Right cardiac atrium (tissue), 5 donors: ENCODE measurements at places on chromosomes 6 and 20.

GRCh38 chr6:153210083-153210482 is 79.0 kb upstream of the RGS17 start:
- no peak for DNase-seq

GRCh38 chr6:37362101-37362828 is 8.5 kb downstream of the RNF8 start:
- no peak for DNase-seq

GRCh38 chr6:89689732-89690131 is 51.2 kb upstream of the LYRM2 start:
- no peak for DNase-seq

DNA sequence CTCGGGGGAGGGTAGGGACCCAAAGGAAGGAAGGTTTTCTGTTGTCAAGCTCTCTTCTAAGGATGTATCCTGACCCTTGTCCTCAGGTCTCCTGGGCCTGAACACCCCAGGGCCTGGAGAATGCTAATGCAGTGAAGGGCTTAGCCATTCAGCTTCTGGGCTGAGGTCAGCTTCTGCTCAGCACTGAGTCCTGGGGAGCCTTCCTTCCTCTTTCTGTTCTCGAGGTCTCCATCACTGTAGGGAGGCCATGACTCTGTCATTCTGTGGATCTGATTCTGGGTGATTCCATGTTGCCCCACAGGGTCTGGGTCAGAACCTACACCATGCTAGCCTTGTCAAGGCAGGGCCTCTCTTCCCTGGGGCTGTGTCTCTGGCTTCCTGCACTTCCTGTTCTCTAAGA is 712.7 kb downstream of the DHX35 start:
- no peak for DNase-seq

GRCh38 chr20:9081423-9081966 is 12.6 kb downstream of the PLCB4 start:
- DNase-seq, result no peak

DNA sequence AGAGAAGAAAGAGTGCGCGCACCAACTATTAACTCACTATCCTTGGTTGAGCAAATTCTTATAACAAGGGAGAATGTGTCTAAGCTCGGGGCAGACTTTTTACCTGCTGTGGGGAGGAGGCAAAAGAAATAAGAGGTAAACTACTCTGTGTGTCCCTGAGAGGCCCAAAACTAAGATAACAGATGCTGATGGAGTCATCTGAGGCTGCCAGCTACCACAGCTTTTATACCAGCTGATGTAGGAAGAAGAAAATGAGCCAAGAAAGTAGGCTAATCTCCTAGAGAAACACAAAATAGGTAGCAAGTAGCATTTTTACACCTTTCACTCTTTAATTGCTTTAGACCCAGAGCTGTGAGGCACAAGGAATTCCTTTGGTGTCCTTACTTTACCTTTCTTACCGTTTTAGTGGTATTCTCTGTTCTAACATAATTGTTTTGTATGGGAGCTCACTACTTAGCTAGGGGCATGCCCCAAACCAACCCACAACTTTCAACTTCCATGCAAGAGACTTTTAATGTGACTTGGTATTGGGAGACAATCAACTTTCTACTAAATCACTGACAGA is 27.8 kb upstream of the PIM1 start:
- DNase-seq, result no peak
